NCI-H748 treated with DMSO at 0.1 percent for 48 hours (cell line): ENCODE measurements at places on chromosomes 5 and 9.

DNA sequence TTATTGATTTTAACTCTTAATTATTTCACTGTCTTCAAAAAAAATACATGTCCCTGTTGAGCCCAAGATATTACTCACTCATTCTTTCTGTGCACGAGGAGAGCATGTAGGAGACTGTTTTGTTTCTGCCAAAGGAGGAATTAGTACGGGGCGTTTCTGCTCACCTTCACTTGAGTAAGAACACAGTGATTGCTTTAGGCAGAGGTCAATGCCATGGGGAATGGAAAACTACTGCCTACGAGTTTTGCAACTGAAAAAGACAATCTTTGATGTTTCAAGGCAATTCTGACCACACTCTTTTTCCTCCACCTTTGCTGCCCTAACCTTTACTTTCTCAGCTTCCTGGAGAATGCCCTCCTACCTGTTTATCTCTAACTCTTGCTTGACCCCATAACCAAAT is 109.4 kb downstream of the CCDC192 start:
- no peak for DNase-seq

DNA sequence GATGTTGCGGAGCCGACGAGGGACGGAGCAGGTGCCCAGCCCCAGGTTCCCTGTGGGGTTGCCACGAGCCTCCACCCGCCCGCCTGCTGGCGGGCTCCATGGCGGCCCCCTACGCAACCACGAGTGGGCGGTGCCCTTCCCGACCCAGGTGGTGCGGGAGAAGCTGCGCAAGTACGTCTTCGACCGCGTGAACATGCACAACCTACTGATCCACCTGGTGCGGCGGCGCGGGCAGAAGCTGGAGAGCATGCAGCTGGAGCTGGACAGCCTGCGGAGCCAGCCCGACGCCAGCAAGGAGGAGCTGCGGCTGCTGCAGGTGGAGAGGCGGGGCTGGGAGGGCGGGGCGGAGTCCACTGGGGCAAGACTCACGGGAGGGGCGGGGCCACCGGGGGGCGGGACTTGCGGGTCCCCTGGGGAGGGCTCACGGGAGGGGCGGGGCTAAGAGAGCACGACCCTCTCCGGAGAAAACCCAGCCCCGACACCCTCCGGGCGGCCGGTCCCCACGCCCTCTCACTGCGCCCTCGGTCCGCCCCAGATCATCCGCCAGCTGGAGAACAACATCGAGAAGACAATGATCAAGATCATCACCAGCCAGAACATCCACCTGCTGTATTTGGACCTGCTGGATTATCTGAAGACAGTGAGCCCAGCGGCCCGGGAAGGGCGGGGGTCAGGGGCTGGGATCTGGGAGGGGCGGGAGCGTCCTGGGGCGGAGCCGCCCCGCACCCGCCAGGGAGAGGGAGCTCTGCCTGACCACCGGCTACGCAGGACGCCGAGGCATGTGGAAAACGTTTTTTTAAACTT is 3.9 kb downstream of the CCDC183 start:
- DNase-seq = peak; percentile 62

DNA sequence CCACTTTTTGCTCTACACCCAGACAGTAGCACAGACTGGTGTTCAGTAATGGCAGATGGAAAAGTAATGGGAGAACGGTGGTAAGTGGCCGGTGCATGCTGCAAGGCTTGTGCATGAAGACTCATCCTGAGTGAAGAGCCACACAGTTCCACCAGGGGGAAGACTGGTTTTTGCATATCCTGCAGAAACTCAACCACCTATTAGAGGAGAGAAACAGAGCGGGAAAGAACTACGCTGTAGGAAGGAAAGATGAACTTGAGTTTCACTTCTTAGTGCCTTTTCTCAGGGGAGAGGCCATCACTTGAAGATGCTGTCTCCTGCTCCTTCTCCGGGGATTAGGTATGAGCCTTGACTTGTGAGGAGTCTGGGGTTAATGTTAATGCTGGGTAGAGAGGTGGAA is 9.4 kb upstream of the PRSS3 start:
- DNase-seq = no peak

DNA sequence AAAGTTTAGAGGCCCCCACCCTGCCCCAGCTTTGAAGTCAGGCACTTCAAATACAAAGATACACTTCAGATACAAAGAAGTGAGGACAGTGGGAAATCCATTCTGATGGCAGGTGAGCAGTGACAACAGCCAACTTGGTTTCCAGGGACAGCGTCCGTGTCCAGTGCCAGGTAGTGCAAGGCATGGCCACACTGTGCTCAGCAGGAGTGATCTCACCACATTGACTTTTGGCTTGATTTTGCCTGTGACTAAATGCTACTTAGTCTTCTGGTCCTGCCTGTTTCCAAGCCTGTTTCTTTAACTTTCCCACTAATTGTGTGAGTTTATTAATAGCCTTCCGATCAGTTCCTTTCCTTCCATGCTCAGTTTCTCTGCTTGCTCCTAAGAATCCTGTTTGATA is 72.6 kb upstream of the PALM2AKAP2 start:
- DNase-seq = no peak

DNA sequence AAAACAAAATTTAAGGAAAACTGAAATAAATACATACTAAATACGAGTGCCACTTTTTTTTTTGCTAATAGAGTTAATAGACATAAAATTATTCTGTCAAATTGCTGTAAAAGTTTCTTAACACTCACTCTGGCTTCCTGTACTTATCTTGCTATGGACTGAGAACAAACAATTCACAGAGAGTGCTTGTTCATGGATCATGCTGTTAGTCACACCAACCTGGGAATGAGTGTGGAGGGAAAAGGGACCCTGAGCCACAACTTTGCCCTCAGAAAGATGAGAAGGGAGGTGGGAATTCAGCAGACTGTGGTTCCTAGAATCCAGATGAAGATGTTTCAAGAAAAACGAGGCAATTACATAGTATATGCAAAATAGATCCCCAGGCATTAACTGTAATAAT is 246.9 kb downstream of the FBXL7 start:
- DNase-seq = no peak

DNA sequence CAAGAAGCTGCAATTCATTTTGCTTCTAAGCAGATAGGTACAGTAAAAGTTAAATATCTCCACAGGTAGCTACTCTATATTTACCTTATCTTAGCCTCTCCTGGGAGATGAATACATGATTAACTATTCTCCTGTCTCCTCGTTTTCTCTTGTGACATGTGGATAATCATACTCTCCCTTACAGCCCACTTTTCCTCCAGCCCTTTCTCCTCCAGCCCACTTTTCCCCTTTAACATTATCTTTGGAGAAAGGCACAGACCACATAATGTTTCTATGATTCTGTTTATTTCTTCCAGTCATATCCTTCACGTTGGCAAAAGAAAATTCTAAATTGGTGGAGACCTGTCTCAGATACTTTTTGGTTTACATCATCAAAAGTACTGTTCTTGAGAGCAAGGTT is 84.0 kb downstream of the OSMR start:
- no peak for DNase-seq
